ENCODE measurements at places on chromosomes 5 and 9. TPM values are rescaled to one million over a fixed set of nuclear protein-coding genes. Genes with fewer than 3 reads are reported as not detected.

DNA sequence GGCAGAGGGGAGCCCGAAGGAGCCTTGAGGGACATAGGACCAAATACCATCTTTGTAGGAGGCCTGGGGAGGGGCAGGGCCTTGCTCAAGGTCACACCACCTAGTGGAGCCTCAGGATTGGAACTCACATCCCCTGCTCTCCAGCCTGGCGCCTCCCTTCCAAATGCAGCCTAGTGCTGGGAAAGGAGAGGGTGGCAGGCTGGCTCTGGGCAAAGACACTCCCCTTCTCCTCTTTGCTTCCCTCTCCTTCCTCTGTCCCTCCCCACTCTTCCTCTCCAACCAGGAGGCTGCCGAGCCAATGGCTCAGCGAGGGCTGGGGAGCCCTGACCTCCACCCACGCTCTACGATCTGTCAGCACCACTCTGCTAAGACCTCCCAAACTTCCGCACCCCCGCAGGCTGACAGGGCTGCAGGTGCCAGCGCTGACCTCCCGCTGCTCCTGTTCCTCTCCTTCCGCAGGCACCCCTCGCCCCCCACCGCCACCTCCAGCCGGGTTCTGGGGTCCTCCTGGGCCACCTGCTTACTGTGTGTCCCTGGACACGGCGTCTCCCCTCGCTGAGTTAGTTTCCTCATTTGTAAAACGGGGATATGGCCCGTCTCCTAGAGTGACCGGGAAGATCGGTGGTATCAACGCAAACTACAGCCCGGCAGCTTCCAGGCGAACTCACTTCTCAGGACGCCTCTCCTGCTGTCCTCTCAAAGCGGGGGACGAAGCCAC lies 52.9 kb downstream of the C9orf50 start:
- peak; percentile 67 for DNase-seq
- peaks cover 3% of the 10 kb centered on the region for H3K27me3 ChIP-seq
- H3K4me1 ChIP-seq = peaks cover 21% of the 10 kb centered on the region
- H3K36me3 ChIP-seq = no peaks in the 10 kb centered on the region
- H3K4me3 ChIP-seq = peak overlapping the region; percentile 48

- H3K27me3 ChIP-seq = no peaks in the 10 kb centered on the region
- no peak for DNase-seq
- no peaks in the 10 kb centered on the region for H3K4me1 ChIP-seq
- H3K36me3 ChIP-seq = peaks cover 6% of the 10 kb centered on the region
- no peak overlapping the region for H3K4me3 ChIP-seq
These were observed 46.0 kb upstream of the OR2K2 start for GRCh38 chr9:111375817-111376564.

DNA sequence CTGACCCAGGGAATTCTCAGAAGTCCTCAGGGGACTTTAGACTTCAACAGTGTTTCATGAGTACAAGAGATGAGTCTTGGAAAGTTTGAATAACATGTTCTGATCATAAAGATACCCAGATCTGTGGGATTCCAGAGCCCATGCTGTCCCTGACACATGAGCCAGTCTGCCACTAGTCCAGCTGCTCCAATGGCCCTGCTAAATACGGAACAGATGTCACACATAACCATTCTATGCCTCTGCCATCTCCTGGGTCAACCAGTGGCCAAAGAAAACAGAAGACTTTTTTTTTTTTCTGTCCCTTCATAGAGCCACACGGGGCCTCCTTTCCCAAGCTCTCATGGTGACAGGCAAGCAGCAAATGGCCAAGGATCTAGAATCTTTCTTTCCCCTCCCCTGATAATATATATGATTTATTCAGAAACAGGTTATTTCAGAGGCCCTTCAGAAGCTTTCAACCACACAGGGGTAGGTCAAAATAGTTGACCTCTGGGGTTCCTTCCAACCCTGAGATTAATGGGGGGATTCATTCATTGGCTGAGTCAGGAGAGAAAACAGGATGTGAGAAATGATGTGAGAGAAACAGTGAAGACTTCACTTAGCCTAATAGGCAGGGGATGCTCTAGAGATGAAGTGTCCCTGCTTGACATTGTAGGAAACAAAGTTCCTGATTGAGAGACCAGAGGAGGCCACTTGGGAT lies 367.7 kb downstream of the CDK5RAP2 start:
- H3K27me3 ChIP-seq = no peaks in the 10 kb centered on the region
- DNase-seq = no peak
- H3K4me1 ChIP-seq = no peaks in the 10 kb centered on the region
- no peak overlapping the region for H3K27ac ChIP-seq

GRCh38 chr9:121807823-121808278 lies 156.4 kb downstream of the DAB2IP start:
- H3K4me3 ChIP-seq = no peak overlapping the region
- no peak for DNase-seq
- no peaks in the 10 kb centered on the region for H3K27me3 ChIP-seq
- H3K4me1 ChIP-seq = no peaks in the 10 kb centered on the region

DNA sequence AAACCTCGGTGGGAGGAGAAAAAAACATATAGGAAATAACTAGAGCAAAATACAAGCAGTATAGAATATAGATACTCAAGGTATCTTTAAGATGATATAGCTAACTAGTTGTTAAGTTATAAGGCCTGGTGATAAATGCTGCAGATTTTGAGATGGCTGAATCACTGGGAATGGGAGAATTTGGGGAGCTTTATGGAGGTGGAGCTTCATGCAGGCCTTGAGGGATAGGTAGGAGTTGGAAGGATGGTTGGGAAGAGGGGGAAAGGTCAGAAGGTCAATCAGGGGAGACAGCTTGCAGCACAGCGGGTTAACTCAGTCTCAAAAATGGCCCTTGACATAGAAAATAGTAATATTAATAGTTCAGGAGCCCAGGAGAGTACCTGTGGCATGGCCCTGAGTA lies 34.8 kb downstream of the RAI14 start:
- no peaks in the 10 kb centered on the region for H3K27me3 ChIP-seq
- H3K36me3 ChIP-seq = peaks cover 28% of the 10 kb centered on the region
- H3K4me3 ChIP-seq = no peak overlapping the region

DNA sequence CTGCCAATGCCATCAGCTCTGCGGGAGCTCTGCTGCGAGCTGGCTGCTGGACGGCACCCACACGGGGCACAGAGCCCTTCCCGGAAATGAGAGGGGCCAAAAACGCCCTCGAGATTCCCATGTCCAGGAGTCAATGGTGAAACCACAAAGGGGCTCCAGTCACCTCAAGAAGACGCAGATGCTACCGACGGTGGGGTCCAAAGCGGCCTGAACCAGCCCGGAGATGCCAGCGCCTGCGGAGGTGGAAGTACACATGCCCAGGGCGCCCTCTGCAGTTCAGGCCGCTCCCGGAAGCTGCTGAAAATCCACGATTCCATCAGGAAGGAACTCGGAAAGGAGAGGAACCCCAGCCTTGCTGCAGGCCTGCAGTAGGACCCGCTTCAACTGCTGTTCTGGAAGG lies 82.4 kb upstream of the SELENOP start:
- DNase-seq = peak; percentile 39
- no peaks in the 10 kb centered on the region for H3K27me3 ChIP-seq
- no peak overlapping the region for H3K4me3 ChIP-seq
- no peak overlapping the region for H3K27ac ChIP-seq

DNA sequence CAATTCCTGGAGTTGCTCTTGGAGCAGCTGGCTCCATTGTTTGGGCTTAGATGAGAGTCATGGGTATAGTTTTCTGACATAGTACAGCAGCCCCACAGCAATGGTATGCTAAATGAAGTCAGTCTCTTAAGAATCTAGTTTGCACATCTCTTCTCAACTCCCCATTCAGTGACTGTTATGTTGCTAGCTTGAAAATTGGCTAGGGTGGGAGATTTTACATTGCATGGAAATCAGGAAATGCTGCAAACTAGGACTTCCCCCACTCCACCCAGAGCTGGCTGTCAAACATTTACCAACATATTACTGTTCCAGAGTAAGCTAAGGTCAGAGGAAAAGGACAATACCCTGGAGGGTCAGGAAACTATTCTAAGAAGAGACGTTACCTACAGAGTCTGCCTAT lies 17.6 kb upstream of the FCHO2 start:
- H3K27ac ChIP-seq = no peak overlapping the region
- no peaks in the 10 kb centered on the region for H3K36me3 ChIP-seq
- DNase-seq = no peak
- H3K4me3 ChIP-seq = no peak overlapping the region
- no peaks in the 10 kb centered on the region for H3K4me1 ChIP-seq
- H3K27me3 ChIP-seq = no peaks in the 10 kb centered on the region

GRCh38 chr5:143509758-143510221 lies 106.3 kb upstream of the NR3C1 start:
- DNase-seq = no peak
- no peak overlapping the region for H3K27ac ChIP-seq
- H3K4me1 ChIP-seq = no peaks in the 10 kb centered on the region
- no peak overlapping the region for H3K4me3 ChIP-seq

GRCh38 chr5:42993516-42994245 lies 46.4 kb downstream of the ANXA2R start:
- H3K27ac ChIP-seq = no peak overlapping the region
- H3K4me1 ChIP-seq = peaks cover 3% of the 10 kb centered on the region
- no peak overlapping the region for H3K4me3 ChIP-seq
- DNase-seq = no peak
- peaks cover 95% of the 10 kb centered on the region for H3K27me3 ChIP-seq
- no peaks in the 10 kb centered on the region for H3K36me3 ChIP-seq

Gene CNOT6
- total RNA-seq = 45.4 TPM

Gene TMEFF1
- total RNA-seq = 68.2 TPM

Gene FOXD4L4
- not detected for total RNA-seq

Gene PCDHGC4
- total RNA-seq = 2.4 TPM

Gene DOCK8
- 2.0 TPM for total RNA-seq

DNA sequence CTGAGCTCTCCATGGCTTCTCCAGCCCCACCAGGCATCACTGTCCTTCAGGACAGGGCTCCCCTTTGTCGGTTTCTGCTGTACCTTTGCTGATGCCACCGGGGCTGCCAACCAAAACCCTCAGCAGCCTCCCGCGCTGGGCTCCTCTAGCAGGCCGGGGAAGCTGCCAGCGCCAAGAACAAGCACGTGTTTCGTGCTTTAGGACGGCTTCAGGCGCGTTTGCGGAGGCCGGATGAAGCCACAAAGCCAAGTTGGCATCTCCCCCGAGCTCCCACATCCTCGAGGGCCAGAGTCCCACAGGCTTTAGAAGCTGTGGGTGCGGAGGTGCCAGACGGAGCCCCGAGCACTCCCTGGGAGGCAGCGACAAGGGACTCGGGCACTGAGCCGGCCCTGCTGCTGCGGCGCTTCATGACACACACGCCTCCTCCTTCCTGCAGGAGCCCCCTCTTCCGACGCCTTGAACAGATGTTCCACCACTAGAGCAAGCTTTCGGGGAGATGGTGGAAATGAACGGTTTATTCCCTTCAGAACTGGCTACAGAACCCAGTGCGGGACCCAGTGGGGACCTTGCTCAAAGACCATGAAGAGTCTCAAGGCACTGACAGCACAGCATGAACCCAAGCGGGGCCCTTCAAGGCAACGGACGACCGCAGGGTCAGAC lies 36.7 kb downstream of the SARDH start:
- H3K4me1 ChIP-seq = peaks cover 13% of the 10 kb centered on the region
- H3K27me3 ChIP-seq = no peaks in the 10 kb centered on the region
- no peak for DNase-seq
- H3K36me3 ChIP-seq = no peaks in the 10 kb centered on the region

Gene MCCC2
- 71.4 TPM for total RNA-seq

Gene HRH2
- 9.3 TPM for total RNA-seq

DNA sequence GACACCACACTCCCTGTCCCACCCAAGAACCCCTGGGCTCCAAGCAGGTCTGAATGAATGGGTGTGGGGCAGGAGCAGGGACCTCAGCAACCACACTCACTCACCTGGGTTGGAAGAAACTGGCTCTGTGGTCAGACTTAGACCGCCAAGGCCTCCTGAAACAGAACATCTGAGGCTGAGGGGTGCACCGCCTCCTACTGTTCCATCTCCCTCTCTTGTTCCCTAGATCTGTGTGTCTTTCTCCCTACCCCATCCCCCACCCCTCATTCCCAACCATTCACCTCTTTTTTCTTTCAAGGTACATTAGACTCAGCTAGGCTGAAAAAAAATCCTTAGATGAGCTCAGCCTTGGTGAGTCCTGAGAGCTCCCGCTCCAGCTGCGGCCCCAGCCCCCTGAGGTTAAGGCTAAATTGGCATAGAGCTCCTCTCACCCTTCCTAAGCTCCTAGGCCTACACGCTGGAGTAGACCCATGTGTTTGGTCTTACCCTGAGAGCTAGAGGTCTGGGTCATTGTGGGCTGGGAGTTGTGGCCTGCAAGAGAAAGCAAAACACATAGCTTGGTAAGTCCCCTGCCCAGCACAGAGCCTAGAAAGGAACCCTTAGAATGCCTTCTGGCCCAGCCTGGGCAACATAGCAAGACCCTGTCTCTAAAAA lies 4.8 kb downstream of the ECSCR start:
- no peak overlapping the region for H3K4me3 ChIP-seq
- DNase-seq = no peak
- no peaks in the 10 kb centered on the region for H3K27me3 ChIP-seq
- no peak overlapping the region for H3K27ac ChIP-seq
- peaks cover 12% of the 10 kb centered on the region for H3K4me1 ChIP-seq

DNA sequence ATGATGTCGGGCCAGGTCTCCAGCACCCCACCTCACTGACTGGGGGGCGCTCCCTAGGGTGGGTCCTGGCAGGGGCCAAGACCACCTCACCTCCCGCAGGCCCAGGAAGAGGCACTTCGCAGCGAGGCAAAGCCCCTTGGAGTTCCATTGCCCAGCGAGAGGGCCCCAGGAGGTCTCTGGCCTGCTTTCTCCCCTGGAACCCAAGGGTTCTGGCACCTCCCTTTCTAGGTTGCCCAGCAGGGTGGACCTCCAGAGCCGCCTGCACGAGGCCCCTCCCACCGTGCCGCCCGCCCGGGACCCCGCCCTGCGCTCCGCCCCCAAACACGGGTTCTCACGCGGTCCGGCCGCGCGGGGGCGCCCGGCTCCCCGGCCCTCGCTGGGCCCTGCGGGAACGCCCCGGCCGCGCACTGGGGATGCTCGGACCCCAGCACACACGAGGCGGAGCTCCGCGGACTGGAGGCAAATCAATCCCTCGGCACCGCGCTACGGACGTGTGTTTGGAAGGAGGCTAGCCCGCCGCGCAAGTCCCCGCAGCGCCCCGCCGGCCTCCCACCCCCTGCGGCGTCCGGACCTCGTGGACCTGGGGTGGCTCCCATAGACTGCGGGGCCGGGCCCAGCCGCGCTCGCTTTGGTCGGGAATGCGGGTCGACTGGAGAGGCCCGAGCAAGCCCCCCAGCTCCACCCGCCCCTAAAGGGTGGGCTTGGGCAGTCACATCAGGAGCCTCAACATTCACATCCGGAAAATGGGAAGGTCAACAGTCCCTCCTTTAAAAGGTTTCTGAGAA lies 99.5 kb upstream of the LMX1B start:
- peaks cover 11% of the 10 kb centered on the region for H3K27me3 ChIP-seq
- no peak overlapping the region for H3K27ac ChIP-seq
- H3K36me3 ChIP-seq = no peaks in the 10 kb centered on the region
- peaks cover 9% of the 10 kb centered on the region for H3K4me1 ChIP-seq

Gene CHD1
- 50.8 TPM for total RNA-seq

DNA sequence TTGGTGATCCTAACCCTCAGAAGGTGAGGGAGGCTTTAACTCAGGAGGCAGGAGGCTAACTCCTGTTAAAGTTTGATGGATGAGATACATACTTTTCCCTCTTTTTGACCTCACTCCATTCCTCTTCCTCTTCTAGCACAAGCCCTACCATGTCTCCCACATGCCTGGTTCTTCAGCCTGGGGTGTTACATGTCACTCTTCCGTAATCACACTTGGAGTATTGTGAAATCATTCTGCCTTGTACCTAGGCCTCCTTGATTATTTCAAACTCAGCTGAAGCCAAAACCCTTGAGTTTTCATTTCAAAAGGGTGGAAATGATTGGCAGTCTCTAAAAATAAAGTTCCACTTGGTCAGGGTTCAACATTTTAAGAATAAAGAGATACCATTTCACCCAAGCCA lies 1.8 kb downstream of the PLAC8L1 start:
- no peaks in the 10 kb centered on the region for H3K27me3 ChIP-seq
- DNase-seq = no peak
- no peak overlapping the region for H3K27ac ChIP-seq
- peaks cover 4% of the 10 kb centered on the region for H3K36me3 ChIP-seq

Measured in H1 (cell line).